ENCODE measurements at places on chromosomes 7 and 10.
A peak's percentile ranks its signal among the peaks of the same experiment; 100 is the strongest.

DNA sequence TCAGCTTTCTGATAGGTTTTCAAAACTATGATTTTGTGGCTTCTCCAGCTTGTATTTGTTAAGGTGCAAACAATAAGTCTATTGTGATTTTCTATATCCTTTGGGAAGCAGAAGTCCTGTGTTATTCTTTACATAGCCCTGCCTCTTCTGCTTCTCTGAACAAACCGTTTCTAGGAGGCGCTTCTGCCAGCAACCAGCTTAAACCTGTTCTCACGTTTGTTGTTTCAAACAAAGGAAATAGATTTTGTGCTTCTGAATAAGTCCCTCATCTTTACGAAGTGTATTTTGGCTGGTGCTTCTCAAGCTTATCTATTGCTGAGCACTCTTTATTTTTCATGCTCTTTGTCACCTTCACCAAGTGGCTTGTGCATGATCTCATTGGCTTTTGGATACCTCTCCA is 61.0 kb downstream of the VTI1A start:
- no peak for DNase-seq

- DNase-seq, result no peak
Observed at GRCh38 chr7:28556025-28556424, 143.7 kb downstream of the CREB5 start.

DNA sequence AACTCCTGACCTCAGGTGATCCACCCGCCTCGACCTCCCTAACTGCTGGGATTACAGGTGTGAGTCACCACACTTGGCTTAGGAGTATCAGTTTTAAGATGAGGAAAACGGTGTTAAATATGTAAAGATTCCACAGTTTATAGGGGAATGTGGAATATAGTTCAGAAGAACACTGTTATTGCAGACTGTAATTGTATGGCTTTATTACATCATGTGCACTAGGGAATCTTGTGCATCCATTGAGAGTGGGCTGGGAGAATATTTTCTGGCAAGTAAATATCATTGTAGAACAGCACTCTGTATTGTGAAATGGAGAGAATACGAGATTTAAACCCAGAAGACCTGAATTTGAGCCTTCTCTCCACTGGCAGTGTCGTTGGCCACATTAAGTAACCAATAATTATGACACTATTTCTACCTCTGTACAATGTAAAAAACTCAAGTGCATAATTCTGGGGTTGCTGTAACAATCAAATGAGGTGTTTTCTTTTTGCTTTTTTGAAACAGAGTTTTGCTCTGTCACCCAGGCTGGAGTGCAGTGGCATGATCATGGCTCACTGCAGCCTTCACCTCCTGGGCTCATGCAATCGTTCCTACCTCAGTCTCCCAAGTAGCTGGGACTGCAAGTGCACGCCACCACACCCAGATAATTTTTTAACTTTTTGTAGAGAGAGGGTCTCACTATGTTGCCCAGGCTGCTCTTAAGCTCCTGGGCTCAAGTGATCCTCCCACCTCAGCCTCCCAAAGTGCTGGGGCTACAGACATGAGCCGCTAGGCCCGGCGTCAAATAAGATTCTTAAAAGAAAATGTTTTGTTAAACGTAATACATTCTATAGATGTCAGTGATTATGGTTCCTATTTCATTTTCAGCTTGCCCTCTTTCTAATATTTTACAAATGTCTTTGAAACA is 12.0 kb upstream of the PARD3 start:
- peak; percentile 22 for DNase-seq

DNA sequence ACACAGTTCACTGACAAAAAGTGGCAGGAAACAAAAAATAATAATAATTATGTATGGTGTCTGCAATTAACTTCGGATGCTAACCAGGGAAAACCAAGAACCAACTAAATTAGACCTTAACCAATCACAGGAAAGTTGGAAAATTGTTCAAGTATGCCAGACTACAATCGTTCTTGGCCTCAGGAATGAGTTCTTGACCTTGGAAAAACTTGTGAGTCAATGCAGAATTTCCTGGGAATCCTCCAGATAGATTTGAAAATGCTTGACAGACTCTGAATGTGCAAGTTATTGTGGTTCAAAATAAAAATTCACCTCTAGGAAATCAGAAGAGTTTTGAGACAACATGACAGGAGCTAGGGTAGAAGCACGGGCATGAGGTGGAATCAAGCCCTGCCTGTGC is 171.5 kb downstream of the C7orf25 start:
- DNase-seq, result peak; percentile 18

DNA sequence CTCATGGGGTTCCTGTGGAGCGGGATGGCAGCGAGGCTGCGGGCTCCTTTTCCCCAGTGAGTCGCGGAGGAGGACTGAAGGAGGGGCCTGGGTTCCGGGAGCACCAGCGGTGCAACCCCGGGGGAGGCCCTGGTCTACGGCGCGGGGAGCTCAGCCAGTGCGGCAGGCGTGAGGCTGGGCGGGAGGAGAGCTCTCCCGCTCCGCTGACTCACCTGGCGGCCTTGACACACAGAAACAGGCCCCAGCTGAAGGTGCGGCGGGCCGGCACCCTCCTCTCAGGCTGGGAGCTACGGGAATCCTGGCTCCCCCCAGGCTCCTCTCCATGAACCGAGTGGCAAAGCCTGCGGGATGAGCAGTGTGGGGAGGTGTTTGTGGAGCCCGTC is 6.8 kb upstream of the NOM1 start:
- DNase-seq, result no peak

GRCh38 chr7:151252561-151252835 is 4.0 kb upstream of the SMARCD3 start:
- no peak for DNase-seq

GRCh38 chr10:31926765-31927564 is 1.7 kb downstream of the ARHGAP12 start:
- DNase-seq, result peak; percentile 11

- no peak for DNase-seq
Observed at GRCh38 chr7:122556873-122557542, 141.9 kb downstream of the RNF133 start.

DNA sequence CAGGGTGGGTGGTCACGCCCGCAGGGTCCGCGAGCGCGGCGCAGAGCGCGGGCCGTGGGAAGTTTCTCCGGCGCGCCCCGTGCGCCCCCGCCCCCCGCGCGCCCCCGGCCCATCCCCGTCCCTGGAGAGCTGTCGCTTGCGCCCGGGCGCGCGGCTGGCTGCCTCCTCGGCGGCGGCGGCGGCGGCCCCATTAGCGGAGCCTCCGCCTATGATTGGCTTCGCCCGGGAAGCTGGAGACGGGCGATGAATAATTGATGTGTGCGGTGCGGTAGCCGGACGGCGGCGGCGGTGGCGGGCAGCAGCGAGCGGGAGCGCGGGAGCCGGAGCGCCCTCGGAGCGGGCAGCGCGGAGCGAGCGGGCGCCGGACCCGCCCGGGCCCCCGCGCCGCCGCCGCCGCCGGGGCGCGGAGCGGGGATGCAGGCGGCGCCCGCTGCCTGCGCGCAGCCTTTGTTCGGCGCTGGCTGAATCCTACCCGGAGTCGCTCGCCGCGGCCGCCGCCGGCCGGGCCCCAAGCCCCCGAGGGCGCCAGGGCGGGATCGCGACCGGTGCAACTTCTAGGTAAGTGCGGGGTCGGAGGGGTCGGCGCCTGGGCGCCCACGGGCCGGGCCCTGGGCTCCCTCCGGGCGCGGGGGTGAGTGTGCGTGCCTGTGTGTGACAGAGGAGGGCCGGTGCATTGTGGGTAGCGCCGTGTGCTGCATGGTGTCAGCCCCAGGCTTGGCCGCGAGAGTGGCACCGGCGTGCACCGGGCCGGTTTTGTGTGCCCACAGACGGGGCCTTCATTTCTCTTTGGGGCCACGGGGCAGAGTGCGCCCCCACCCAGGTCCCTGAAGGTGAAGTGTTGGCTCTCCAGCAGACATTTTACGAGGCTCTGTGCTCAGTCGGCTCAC is 103.8 kb upstream of the PPIF start:
- peak; percentile 65 for DNase-seq

DNA sequence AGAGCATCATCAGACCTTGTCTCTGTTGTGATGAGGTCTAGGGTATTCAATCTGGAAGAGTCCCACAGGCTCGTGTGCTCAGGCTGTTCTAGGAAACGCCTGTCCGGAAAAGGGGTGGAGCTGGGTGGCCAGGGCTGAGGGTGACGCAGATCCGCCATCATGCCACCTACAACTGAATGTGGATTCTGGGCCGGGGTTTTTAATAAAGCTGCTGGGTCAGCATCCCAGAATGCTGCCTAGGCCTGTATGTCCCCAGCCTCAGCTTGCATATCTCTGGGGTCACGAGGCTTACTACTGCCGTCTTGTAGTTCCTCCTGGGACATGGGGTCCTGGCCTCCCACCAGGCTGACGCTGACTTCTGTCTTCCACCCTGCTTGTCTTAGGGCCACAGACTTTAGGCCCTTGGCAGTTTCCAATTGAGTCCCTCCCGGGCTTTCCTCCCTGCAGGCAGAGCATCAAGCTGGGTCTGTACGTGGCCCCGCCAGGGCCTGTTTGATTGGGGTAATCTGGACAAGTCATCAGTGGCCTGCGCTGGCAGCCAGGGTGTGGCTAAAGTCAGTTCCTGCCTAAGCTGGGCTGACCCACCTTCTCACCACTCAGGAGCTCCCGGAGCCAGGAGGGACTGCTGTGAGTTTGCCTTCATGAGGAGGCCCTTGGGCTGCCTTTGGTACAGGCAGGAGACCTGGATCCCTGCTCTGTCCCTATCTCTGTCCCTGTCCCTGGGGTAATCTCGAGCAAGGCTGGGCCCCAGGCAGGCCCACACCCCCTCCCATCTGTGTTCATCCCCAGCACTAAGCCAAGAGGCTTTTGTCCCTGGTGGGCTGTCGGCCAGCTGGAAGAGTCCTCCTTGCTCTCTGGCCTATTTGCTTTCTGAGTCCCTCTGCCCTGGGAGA is 79.9 kb downstream of the ZMIZ1 start:
- DNase-seq, result peak; percentile 67

DNA sequence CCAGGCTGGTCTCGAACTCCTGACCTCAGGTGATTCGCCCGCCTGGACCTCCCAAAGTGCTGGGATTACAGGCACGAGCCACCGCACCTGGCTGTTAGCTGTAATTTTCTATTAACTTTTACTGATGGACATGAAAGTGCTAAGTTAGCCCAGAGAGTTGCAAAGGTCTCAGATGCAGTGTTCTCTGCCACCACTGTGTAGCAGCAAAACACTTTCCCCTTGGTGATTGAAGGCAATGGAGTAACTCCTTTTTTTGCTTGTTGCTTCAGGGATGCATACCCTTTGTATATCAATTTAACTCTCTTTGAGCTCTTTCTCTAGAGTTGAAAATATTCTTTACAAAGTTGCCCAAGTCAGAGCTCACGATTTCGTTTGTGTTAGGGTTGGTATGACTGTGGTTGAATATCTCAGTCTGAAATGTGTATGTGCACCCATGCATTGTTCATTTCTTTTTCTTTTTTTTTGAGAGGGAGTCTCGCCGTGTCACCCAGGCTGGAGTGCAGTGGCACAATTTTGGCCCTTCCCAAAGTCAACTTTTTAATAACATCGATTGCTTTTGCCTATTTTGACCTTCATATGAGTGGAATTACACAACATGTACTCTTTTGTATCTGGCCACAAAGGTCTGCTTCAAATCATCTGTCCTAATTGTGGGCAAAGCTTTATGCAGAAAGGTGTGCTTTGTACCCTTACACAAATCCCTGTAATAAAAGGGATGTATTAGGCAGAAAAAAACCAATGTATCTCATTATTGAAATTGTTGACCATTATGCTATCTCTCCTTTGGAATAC is 52.6 kb downstream of the GTF2I start:
- no peak for DNase-seq

- DNase-seq, result no peak
Observed at GRCh38 chr7:21160401-21160800, 267.5 kb upstream of the SP4 start.

GRCh38 chr7:21768279-21768678 is 177.4 kb downstream of the CDCA7L start:
- DNase-seq, result no peak

GRCh38 chr7:86863452-86863851 is 196.0 kb downstream of the ELAPOR2 start:
- DNase-seq, result no peak

- no peak for DNase-seq
Observed at GRCh38 chr7:112572669-112573301, 92.0 kb downstream of the LSMEM1 start.

DNA sequence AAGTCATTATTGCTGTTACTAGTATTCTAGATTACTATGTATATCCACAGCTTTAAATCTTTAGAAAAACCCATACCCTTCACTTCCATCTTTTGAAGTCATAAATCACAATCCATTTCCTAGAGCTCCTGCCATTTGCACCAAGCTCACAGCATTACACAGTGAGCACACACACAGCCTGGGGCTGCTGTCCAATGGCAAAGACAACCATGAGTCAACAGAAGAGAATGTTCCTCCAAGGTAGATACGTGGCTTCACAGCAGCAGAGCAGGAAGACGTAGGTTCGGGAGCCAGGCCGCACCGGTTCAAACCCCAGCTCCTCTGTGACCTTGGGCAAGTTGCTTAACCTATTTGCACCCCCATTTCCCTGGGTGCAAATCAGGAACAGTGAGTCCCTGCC is 234.6 kb downstream of the DIP2C start:
- DNase-seq, result peak; percentile 83

GRCh38 chr7:101226721-101227120 is 8.8 kb downstream of the ZNHIT1 start:
- no peak for DNase-seq

DNA sequence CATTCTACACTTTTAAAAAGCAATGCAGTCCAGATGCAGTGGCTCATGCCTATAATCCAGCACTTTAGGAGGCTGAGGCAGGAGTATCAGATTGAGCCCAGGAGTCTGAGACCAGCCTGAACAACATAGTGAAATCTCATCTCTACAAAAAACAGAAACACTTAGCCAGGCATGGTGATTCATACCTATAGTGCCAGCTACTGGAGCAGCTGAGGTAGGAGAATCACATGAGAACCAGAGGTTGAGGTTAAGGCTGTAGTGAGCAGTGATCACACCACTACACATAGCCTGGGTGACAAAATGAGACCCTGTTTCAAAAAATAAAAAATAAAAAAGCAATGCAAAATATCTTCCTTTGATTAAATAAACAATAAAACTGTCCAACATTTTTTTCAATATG is 205.2 kb downstream of the GRM8 start:
- DNase-seq, result no peak

GRCh38 chr10:47137311-47137851 is 162.6 kb upstream of the GDF10 start:
- DNase-seq, result peak; percentile 89

- DNase-seq, result peak; percentile 25
Observed at GRCh38 chr7:70178787-70179186, 580.5 kb downstream of the AUTS2 start.

- no peak for DNase-seq
Observed at GRCh38 chr7:22049766-22050500, 104.2 kb upstream of the CDCA7L start.

GRCh38 chr7:36208426-36208825 is 55.4 kb downstream of the EEPD1 start:
- DNase-seq, result no peak

- DNase-seq, result peak; percentile 41
Observed at GRCh38 chr10:62735464-62736167, 68.9 kb upstream of the ADO start.

GRCh38 chr10:90480466-90480865 is 377.4 kb downstream of the HTR7 start:
- no peak for DNase-seq

Measured in GM03348 (cell line).